ENCODE measurements at places on chromosomes 12 and 14.

- no peak for DNase-seq
Measured at GRCh38 chr12:15494329-15495046, 172.2 kb downstream of the PTPRO start.

GRCh38 chr14:99758872-99759545 lies 34.2 kb upstream of the EML1 start:
- no peak for DNase-seq

DNA sequence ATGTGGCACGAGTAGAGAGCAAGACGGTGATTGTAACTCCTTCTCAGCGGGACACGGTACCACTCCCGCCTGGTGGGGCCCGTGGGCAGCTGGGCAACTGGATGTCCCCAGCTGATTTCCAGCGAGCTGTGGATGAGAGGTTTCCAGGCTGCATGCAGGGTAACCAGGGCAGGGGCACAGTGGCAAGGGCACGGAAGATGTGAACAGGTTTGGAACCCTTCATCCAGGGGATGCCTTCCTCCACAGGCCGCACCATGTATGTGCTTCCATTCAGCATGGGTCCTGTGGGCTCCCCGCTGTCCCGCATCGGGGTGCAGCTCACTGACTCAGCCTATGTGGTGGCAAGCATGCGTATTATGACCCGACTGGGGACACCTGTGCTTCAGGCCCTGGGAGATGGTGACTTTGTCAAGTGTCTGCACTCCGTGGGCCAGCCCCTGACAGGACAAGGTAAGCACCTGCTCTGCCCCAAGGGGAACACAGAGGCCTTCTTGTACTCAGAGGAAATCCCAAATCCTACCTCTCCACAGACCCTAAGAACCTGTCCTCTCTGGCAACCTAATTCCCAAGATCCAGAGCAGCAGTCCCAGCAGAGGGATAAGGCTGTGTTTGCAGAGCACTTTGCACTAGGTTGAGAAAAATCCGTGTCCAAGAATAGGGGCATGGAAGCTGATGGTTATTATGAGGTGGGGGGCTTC lies 4.3 kb downstream of the PCK2 start:
- DNase-seq = no peak

- no peak for DNase-seq
Measured at GRCh38 chr14:81478446-81478845, 55.2 kb downstream of the SEL1L start.

- peak; percentile 12 for DNase-seq
Measured at GRCh38 chr12:8544295-8544694, 3.6 kb upstream of the CLEC4E start.

DNA sequence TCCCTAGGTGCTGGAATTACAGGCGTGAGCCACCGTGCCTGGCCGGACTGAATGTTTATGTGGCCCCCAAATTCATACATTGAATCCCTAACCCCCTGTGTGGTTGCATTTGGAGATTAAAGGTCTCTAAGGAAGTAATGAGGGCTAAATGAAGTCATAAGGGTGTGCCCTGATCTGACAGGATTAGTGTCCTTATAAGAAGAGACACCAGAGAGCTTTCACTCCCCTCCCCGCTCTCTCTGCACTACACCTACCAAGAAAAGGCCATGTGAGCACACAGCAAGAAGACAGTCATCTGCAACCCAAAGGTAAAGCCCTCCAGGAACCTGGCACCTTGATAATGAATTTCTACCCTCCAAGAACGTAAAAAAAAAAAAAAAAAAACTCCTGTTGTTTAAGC lies 212.1 kb upstream of the CAND1 start:
- DNase-seq = no peak

GRCh38 chr12:25249931-25250738 lies 594 bp downstream of the KRAS start:
- DNase-seq = no peak

- no peak for DNase-seq
Measured at GRCh38 chr14:28596391-28596790, 170.2 kb upstream of the FOXG1 start.

DNA sequence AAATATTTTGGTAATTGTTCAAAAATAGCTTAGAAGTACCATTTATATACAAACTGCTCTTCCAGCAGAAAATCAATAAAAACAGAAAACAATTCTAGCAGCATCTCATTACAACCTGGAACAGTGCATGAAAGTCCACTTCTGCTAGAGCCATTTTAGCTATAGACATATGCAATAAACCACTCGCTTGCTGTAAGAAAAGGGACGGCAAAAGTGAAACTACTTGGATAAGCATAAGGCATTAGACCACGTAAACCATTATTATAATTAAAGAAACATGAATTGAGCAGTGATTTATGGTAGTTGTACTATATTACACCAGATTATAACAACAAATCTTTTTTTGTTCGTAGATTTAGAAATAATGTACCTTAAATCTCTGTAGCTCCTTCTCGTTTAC lies 48.7 kb downstream of the LRIG3 start:
- no peak for DNase-seq

DNA sequence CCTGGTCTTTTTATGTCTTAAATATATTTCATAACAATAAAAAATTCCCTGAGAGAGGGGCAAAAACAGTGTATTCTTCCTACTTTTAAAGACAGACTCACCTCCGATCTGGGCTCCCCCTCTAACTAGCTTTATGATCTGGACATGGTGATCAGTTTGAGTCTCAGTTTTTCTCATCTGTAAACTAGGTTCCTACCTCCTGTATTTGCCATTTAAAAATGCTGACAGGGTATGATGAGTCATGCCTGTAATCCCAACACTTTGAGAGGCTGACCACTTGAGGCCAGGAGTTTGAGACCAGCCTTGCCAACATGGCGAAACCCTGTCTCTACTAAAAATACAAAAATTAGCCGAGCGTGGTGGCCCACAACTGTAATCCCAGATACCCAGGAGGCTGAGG lies 114.8 kb upstream of the LHX5 start:
- DNase-seq = no peak

- DNase-seq = no peak
Measured at GRCh38 chr12:91616416-91616815, 433.8 kb upstream of the DCN start.

DNA sequence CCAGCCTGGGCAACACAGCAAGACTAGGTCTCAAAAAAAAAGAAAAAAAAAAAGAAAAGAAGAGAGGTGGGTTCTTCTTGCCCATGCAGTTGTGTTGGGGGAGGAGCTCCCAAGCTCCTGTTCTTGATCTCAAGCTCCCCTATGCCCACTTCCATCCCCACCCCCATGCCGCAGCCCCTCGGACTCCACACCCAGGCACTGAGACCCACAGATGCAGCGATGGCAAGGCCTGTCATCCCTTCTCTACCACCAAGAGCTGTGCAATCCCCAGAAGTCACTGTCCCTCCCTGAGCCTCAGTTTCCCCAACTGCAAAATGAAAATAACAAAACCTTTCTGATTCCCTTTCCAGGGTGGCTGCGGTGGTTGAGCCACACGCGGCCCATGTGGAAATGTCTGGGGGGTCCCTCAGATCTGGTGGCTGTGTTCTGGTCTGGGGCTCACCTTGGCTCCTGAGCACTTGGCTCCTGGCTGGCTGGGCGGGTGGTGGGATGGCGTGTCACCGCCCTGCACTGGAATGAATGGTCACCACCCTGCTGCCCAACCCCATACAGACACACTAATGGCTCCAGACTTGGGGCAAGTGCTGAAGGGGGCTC lies 22.6 kb upstream of the KIF26A start:
- DNase-seq = no peak

GRCh38 chr12:916240-916639 lies 33.3 kb downstream of the RAD52 start:
- no peak for DNase-seq

- no peak for DNase-seq
Measured at GRCh38 chr14:56878766-56879165, 68.5 kb upstream of the OTX2 start.

GRCh38 chr14:30796707-30797106 lies 77.7 kb upstream of the COCH start:
- no peak for DNase-seq

- no peak for DNase-seq
Measured at GRCh38 chr12:41919048-41919447, 225.6 kb downstream of the GXYLT1 start.

DNA sequence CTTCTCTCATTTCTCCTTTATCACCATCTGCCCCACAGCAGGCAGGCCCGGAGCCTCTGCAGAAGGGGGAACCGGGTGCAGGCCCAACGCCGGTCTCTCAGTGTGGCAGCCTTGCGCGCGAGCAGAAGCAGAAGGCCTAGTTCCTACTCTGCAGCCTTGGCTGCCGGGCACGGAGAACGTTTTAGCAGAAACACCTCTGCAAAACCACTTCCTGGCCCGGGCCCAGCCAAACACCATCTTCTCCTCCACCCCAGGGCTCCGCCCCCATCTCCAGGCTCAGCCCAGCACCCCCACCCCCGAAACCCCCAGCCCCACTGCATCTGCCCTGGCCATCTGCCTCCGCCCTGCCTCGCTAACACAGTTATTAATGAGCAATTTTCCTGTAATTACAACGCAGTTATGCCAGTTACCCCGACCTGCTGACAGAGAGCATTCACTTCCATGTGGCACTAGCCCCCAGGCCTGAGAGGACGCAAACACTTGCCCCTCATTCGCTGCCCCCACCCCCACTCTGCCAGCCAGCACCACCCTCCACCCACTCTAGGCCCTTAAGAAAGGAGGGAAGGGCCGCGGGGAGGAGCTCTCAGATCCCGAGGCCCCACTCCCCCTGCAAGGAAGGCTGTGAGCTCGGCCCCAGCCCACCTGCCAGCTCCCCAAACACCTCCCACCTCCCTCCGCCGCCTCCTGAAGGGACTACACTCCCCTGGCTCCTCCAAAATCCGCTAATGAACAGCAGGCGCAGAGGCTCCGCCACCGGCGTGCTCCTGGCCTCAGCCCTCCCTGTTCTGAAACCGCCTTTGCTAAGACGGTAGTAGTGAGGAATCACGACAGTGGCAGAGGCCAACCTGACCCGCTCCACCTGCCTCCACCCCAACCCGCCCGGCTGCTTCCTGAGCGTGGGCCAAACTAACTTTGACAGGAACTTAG lies 44.7 kb upstream of the FBRSL1 start:
- DNase-seq = peak; percentile 88

- DNase-seq = no peak
Measured at GRCh38 chr14:52351233-52352060, 37.3 kb downstream of the PTGER2 start.

- DNase-seq = no peak
Measured at GRCh38 chr12:81942594-81942993, 183.4 kb upstream of the PPFIA2 start.

DNA sequence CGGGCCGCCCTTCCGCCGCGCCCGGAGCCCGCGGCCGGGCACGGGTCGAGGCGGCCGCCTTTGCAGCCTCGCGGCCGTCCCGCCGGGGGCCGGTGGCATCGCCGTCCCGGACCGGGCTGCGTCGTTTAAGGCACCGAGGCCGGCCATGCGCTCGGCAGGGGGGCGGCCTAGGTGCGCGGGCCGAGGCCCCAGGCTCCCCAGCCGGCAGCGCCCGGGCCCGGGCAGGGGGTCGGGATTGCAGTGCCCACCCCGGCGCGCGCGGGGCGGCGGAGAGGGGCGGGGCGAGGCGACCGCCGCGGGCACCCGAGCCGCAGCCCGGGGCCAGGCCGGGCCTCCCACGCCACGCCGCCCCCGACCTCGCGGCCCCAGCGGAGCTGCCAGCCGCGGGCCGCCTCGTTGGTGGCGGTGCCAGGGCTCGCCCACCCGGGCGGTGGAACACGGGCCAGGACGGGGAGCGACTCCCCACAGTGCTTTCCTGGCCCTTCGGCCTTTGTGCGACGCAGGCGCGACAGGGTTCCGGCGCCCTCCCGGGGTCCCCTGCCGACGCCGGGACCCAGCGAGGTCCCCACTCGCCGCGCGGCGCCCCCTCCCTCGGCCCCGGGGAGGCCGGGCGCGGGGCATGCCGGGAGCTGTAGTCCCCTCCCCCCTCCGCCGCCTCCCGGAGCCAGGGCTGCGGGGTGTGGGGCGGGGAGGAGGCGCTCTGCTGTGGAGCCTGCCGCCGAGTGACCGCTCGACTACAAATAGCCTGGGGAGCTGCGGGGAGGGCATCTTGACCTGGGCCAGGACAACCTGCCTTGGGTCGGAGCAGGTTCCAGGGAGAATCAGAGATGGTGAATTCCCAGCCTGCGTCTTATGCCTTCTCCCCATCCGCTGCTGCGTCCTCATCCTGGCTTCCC lies 769 bp downstream of the FKBP4 start:
- DNase-seq = peak; percentile 43

DNA sequence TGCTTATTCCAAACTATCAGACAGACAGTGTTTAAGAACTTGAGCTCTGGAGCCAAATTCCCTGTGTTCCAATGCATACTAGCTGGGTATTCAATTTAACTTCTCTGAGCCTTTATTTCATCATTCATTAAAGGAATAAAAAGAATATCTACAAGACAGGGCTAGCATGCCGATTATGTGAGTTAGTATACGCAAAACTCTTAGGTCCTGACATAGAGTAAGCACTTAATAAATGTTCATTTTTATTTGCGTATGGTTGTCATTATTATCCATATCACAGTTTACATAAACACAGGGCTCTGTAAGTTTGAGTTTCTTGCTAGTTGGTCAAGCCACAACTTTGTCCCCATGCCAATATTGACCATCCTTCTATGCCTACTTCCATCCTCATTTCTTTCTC lies 161.5 kb downstream of the NUAK1 start:
- DNase-seq = no peak

- no peak for DNase-seq
Measured at GRCh38 chr14:22566845-22567244, 22.2 kb downstream of the DAD1 start.

DNA sequence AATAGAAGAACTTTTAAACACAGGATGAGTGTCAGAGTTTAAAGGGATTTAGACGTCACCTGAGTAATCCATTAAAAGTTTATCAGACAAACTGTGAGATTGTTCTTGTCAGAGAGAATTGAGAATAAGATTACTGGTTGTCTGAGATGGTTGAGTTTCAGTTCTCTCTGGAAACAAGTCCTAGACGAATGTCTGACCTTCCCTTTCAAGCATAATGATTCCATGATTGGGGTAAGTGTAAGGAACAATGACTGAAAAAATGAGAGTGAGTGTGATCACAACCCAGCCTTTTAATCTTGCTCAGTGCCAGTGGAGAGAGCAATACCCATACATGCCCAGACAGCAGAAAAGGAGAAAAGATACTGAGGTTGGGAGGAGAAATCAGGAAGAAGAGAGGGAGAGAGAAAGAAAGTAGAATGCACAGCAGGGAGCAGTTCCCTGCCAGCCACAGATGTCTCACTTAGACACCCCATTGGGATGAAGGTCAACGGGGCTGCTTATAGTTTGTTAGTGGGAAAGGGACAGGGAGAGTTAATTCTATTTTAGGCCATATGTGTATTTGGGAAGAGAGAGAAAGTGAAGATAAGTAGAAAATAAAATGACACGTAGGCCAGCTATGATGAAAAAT lies 4.3 kb downstream of the GRIP1 start:
- DNase-seq = no peak

GRCh38 chr12:116391501-116391900 lies 114.0 kb upstream of the MED13L start:
- DNase-seq = no peak

DNA sequence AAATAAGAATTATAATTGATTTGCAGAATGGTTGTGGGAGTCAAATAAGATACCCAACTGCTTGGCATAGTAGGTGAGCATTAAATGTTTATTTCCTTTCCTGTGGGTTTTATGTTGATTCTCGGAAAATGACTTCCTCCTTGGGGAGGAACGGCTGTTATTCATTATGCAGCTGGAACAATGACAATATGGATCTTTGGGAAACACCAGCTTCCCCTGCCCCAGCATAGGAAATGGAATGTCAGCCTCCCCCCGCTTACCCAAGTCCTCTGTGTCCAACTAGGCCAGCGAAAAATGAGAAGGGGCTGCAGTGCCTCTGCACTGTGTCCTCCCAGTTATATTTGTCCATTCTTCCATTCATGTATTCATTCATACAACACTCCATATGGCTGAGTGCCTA lies 11.7 kb upstream of the CCDC177 start:
- DNase-seq = no peak

- DNase-seq = peak; percentile 63
Measured at GRCh38 chr14:21382886-21383847, 652 bp downstream of the SUPT16H start.

Measured in NCI-H1694 treated with DMSO at 0.1 percent for 48 hours (cell line).